Progenitor cell of endocrine pancreas (in vitro differentiated cells): ENCODE measurements at places on chromosomes 6 and 20. TPM values are rescaled to one million over a fixed set of nuclear protein-coding genes. Genes with fewer than 3 reads are reported as not detected.

Gene FHL5
- total RNA-seq, result not detected in 2 replicates

Gene COL12A1
- 2.0 and 3.8 TPM in 2 replicates for total RNA-seq

Gene PRL
- total RNA-seq, result not detected in 2 replicates

Gene ARMC12
- 0.36 and 0.98 TPM in 2 replicates for total RNA-seq

Gene UNC5CL
- total RNA-seq, result 3.7 and 4.7 TPM in 2 replicates

Gene UQCC2
- total RNA-seq, result 97.2 and 99.4 TPM in 2 replicates

- peaks cover 1% of the 10 kb centered on the region for H3K4me1 ChIP-seq
- DNase-seq, result no peak
- H3K27me3 ChIP-seq, result peaks cover 29% of the 10 kb centered on the region
- H3K36me3 ChIP-seq, result no peaks in the 10 kb centered on the region
Measured at GRCh38 chr6:106155219-106155830, 69.2 kb downstream of the PRDM1 start.

DNA sequence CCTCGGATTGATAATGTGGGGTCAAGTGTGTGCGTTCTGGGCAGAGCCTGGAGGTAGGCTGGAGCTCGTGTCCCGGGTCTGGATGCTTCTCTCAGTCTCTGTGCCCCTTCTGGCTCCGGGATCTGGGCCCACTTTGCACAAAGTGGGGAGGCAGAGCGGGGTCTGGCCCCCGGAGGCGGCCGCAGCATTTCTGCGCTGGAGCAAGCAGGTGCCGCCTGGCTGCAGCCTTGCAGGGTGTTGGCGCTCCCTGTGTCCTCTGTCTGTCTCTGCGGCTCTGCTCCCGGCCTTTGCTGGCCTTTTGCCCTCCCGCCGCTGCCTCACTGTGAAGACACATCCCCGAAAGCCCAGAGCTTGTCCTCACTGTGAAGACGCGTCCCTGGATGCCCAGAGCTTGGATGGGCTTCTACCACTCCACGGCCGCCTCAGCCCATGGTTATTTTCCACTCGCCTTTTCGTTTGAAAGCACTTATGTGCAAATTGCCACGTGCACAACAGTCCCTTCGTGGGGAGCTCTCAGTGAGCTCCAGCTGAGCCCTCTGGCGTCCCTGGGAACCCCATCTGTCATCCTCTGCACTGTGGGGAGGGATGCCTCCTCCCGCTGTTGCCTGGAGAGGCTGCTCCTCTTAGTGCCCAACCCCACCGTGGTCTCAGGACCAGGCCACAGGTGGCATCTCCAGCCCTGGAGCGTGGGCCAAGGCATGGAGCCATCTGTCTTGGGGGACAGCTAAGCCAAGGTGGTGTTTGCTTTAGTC is 17.4 kb downstream of the SLCO4A1 start:
- H3K4me3 ChIP-seq, result no peak overlapping the region
- no peaks in the 10 kb centered on the region for H3K4me1 ChIP-seq
- no peak overlapping the region for H3K27ac ChIP-seq
- H3K27me3 ChIP-seq, result no peaks in the 10 kb centered on the region
- DNase-seq, result no peak

- no peaks in the 10 kb centered on the region for H3K36me3 ChIP-seq
- H3K4me3 ChIP-seq, result peak overlapping the region; percentile 58
- DNase-seq, result no peak
Measured at GRCh38 chr20:63471002-63471716, 1.3 kb downstream of the KCNQ2 start.

- no peak for DNase-seq
- H3K4me1 ChIP-seq, result no peaks in the 10 kb centered on the region
- H3K27me3 ChIP-seq, result no peaks in the 10 kb centered on the region
- H3K27ac ChIP-seq, result no peak overlapping the region
- peaks cover 18% of the 10 kb centered on the region for H3K36me3 ChIP-seq
- H3K4me3 ChIP-seq, result no peak overlapping the region
Measured at GRCh38 chr6:161152907-161153662, 120.8 kb downstream of the AGPAT4 start.

GRCh38 chr20:47784599-47785310 is 526 bp downstream of the SULF2 start:
- H3K4me3 ChIP-seq, result peak overlapping the region; percentile 78
- DNase-seq, result peak; percentile 29
- peaks cover 29% of the 10 kb centered on the region for H3K4me1 ChIP-seq
- peaks cover 12% of the 10 kb centered on the region for H3K27me3 ChIP-seq

- H3K4me1 ChIP-seq, result peaks cover 3% of the 10 kb centered on the region
- no peaks in the 10 kb centered on the region for H3K27me3 ChIP-seq
- no peak overlapping the region for H3K27ac ChIP-seq
- DNase-seq, result no peak
- H3K4me3 ChIP-seq, result no peak overlapping the region
Measured at GRCh38 chr20:8805737-8806442, 263.0 kb upstream of the PLCB4 start.

DNA sequence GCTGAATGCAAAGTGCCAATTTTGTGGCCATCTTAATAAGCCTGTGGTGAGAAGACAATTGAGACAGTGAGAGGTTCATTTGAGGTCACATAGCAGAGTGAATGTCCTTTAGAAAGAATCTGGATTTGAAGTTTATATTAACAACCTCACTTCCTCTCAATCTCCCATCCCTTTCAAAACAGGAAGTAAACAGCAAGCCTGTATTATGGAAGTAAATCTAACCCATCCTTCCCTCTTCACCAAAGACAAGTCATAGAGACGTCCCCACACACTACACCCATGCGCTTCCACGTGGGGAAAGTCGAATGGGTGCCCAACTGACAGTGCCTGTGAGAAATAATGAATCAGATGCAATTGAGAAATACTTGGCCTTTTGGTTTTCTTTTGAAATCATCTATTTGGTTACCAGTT is 28.8 kb upstream of the CCND3 start:
- no peaks in the 10 kb centered on the region for H3K27me3 ChIP-seq
- no peak overlapping the region for H3K27ac ChIP-seq
- H3K4me3 ChIP-seq, result no peak overlapping the region
- no peak for DNase-seq
- H3K36me3 ChIP-seq, result no peaks in the 10 kb centered on the region

DNA sequence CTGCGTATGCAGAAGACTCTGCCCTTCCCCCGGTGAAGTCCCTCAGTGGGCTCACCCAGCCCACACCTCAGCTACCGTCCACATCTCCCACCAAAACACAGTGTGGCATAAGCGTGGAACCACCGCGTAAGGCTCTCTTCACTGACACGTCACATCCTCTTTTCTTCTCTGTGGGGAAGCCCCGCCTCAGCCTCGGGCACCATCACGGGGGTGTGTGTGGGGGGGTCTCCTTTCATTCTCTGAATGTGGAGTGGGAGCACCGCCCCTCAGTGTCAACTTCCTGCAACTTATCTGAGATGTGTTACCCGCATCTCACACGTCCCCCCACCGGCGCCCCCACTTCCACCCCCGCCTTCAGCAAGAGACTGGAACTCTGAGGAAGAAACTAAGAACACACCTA is 388.4 kb upstream of the JARID2 start:
- peaks cover 8% of the 10 kb centered on the region for H3K4me1 ChIP-seq
- no peaks in the 10 kb centered on the region for H3K36me3 ChIP-seq
- peaks cover 5% of the 10 kb centered on the region for H3K27me3 ChIP-seq

DNA sequence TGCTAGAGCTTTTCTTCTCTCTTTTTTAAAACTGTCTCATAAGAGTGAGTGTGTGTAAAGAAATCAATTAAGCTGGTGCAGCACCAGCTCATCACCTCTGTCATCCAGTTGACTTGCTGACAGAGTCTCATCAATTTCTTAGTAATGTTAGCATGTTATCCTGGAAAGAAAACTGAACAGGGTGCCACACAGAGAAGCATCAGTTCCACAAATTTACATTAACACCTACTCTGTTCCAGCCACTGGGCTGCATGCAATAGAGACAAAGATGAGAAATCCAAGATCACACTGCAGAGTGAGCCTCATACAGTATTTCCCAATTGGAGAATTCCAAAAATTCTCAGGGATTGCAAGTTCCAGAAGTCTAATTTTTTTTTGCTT is 207.0 kb upstream of the CITED2 start:
- peaks cover 4% of the 10 kb centered on the region for H3K27me3 ChIP-seq
- H3K36me3 ChIP-seq, result no peaks in the 10 kb centered on the region
- no peak overlapping the region for H3K27ac ChIP-seq
- DNase-seq, result no peak
- H3K4me1 ChIP-seq, result peaks cover 7% of the 10 kb centered on the region
- H3K4me3 ChIP-seq, result no peak overlapping the region

GRCh38 chr20:51439160-51439689 is 103.3 kb downstream of the NFATC2 start:
- H3K27ac ChIP-seq, result no peak overlapping the region
- H3K4me3 ChIP-seq, result no peak overlapping the region
- H3K36me3 ChIP-seq, result peaks cover 8% of the 10 kb centered on the region
- DNase-seq, result no peak

DNA sequence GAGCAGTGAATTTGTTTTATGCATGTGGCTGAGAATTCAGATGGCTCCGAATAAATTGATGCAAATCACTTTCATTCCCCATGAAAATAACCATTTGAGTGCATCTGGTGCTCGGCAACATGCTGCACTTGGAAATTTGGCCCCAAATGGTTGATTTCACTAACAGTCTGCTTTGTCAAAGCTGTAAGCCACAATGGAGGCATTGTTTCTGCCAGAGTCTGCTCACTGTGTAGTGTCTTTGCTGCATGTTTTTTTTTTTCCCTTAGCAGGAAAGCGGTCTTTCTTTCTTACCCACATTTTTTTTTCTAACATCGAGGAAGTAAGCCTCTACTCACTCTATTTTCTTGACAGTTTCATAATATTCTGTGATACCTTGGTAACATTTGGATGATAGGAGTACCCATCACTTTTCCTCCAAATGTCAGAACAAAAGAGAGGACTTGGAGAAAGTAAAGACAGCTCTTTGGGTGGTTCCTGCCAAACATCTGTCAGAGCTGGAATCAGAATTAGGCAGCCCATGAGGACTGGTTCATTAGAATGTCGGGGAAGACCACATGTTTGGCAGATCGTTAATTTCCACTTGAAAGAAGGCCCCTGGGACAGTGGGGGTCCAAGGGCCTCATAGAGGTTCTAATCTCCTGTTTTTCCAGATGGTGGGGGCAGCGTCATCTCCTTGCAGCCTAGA is 149.5 kb downstream of the DOK5 start:
- peaks cover under 1% of the 10 kb centered on the region for H3K27me3 ChIP-seq
- peak overlapping the region; percentile 15 for H3K27ac ChIP-seq
- no peaks in the 10 kb centered on the region for H3K36me3 ChIP-seq

GRCh38 chr6:88358846-88359245 is 192.7 kb upstream of the CNR1 start:
- no peak for DNase-seq
- no peaks in the 10 kb centered on the region for H3K4me1 ChIP-seq
- H3K4me3 ChIP-seq, result no peak overlapping the region

DNA sequence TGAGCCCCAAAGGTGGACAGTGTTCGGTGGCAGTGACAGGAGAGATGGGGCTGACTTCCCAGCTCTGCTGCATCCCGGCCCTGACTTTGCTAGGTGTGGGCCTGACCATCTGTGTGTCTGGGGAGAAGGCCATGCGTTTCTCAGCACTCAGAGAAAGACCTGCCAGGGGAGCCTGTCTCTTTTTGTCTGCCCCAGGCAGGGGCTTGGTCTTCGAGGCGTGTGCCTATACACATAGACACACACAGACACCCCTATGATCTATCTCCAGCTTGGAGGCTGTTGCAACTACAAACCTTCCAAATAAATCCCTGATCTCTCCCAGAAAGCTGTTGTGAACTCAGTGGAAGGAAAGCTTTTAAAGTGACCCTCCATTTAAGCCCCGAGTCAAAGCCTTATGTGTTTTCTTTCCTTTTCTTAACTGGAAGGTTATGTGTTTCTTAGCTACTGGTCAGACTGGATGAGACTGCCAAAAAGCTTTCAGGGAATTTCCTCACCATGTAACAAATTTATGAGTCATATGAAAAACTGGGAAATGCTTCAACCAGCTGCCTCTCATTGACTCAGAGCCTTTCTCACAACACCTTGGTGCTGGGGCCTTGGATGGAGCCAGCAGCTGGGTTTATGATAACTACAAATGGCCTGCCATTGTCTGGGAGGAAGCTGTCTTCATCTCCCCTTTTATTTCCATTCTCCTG is 102.6 kb downstream of the CDC5L start:
- no peak overlapping the region for H3K27ac ChIP-seq
- H3K4me3 ChIP-seq, result no peak overlapping the region

DNA sequence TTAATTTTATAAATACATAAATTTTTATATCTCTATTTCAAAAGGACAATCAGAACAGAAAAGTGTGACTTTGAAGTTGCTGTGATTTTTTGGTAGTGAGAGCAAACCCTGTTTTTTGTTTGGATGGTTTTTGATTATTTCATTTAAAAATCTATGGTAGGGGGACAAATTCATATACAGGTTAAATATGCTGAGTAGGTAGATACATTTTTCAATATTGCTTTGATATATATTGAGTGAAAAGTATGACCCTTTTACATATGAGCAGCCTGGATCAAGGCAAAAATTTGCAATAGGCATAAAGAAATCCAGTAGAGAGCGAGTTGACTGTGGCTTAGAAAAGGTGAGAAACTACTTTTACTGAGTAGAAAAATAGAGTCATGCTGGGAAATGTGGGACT is 132.3 kb downstream of the LMBRD1 start:
- DNase-seq, result no peak
- no peak overlapping the region for H3K27ac ChIP-seq
- no peak overlapping the region for H3K4me3 ChIP-seq

GRCh38 chr20:62405108-62405980 is 1.7 kb downstream of the CABLES2 start:
- H3K27ac ChIP-seq, result peak overlapping the region; percentile 73
- peaks cover 7% of the 10 kb centered on the region for H3K27me3 ChIP-seq
- H3K36me3 ChIP-seq, result peaks cover 3% of the 10 kb centered on the region
- DNase-seq, result peak; percentile 42

DNA sequence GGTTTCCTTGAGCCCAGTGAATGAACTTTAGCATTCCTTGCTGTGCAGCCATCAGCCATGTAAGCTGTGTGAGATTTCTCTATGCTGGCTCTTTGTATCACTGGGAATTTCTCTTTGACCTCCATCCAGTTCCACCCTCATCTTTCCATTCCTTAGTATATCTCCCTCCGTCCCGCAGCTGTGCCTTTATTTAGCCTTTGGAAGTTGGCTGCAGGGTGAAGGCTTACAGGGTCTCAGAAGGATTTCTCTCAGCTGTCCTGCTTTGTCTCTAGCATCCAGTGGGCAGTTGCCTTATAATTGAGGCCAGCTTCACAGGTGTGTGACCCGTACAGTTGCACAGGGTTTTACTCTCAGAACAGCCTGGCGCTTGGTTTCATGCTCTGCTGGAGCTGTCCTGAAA is 144.3 kb downstream of the PXDC1 start:
- H3K27me3 ChIP-seq, result peaks cover 17% of the 10 kb centered on the region
- DNase-seq, result no peak
- no peaks in the 10 kb centered on the region for H3K4me1 ChIP-seq
- no peak overlapping the region for H3K27ac ChIP-seq
- no peak overlapping the region for H3K4me3 ChIP-seq

GRCh38 chr20:48238781-48239180 is 453.5 kb upstream of the SULF2 start:
- H3K4me1 ChIP-seq, result peaks cover 5% of the 10 kb centered on the region
- DNase-seq, result no peak
- no peak overlapping the region for H3K27ac ChIP-seq
- H3K4me3 ChIP-seq, result no peak overlapping the region
- H3K36me3 ChIP-seq, result no peaks in the 10 kb centered on the region

- no peak overlapping the region for H3K4me3 ChIP-seq
- peaks cover 3% of the 10 kb centered on the region for H3K4me1 ChIP-seq
- no peak overlapping the region for H3K27ac ChIP-seq
- peaks cover 7% of the 10 kb centered on the region for H3K27me3 ChIP-seq
- peak; percentile 37 for DNase-seq
Measured at GRCh38 chr20:24160563-24161281, 172.1 kb upstream of the GGTLC1 start.
